ENCODE measurements at places on chromosomes 12 and 14.

DNA sequence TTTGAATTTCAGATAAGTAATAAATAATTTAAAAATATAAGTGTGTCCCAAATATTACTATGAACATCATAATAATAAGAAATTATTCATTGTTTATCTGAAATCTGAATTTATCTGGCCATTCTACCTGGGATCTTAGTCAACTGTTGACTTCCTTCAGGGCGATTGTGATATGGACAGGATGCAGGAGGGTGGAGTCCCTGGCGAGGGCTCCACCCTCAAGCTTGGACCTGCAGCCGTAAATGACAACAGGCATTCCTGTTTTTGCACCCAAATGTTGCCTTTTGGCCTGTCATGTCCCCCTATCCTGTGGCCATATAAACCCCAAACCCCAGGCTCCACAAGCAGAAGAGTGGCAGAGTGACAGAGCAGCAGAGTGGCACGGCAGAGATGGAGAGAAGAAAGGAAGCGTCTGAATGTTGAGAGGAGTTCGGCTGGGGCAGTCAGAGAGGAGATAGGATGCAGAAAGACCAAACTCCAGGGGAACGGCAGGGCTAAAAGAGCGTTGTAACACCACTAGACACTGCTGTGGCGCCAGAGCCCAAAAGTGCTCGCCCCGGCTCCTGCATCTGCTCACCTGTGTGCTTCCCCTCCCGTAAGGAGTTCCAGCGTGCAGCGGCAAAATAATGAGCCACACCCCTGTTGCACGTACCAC is 39.4 kb upstream of the FUT8 start:
- DNase-seq: no peak

GRCh38 chr12:22672951-22673350 is 48.0 kb downstream of the ETNK1 start:
- DNase-seq: no peak

DNA sequence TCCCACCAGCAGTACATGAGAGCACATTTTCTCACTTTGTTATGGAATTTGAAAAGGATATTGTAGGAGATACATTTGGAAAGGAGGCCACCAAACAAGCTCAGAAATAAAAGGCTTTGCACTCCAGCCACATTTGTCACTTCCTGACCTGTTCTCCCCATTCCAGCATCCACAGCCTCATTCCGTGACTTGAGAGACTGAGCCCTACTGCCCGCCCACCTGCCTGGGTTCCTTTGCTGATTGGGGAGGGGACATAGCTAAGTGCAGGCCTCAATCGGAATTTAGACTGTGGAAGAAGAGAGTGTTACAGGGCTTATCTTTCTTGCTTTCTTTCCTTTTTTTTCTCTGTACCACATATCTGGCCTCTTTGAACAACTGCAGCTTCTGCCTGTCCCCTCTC is 735.4 kb upstream of the TMEM132C start:
- no peak for DNase-seq

- no peak for DNase-seq
Observed at GRCh38 chr12:101653030-101653429, 44.4 kb upstream of the CHPT1 start.

DNA sequence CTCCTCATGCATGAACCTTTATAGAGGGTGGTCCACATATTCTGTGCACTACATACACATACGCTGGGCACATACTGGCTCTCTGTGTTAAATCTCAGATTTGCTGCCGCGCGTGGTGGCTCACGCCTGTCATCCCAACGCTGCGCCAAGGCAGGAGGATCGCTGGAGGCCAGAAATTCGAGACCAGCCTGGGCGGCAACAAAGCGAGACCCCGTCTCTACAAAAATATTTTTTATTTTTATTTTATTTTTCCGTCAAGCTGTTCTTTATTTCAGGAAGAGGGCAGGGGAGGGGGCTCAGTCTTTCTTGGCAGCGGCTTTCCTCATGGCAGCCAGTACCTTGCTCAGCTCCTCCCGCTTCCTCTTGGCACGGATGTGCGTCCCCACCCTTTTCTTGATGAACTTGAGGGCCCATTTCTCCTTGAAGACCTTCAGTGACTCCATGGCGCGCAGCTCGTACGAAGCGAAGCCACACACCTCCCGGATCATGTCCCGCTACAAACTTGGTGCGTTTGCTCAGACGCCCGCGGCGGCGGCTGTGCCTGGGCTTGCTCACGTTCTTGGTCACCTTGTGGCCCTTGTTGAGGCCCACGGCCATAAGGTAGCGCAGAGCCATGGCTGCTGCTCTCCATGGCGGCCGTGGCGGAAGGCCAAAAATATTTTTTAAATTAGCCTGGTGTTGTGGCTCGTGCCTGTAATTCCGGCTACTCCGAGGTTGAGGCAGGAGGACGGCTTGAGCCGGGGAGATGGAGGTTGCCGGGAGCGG is 3.2 kb downstream of the DCAF4 start:
- no peak for DNase-seq
